CD4-positive, alpha-beta T cell treated with Interleukin-1 beta for 1 hour (primary cell): ENCODE measurements at places on chromosomes 3 and 15.

DNA sequence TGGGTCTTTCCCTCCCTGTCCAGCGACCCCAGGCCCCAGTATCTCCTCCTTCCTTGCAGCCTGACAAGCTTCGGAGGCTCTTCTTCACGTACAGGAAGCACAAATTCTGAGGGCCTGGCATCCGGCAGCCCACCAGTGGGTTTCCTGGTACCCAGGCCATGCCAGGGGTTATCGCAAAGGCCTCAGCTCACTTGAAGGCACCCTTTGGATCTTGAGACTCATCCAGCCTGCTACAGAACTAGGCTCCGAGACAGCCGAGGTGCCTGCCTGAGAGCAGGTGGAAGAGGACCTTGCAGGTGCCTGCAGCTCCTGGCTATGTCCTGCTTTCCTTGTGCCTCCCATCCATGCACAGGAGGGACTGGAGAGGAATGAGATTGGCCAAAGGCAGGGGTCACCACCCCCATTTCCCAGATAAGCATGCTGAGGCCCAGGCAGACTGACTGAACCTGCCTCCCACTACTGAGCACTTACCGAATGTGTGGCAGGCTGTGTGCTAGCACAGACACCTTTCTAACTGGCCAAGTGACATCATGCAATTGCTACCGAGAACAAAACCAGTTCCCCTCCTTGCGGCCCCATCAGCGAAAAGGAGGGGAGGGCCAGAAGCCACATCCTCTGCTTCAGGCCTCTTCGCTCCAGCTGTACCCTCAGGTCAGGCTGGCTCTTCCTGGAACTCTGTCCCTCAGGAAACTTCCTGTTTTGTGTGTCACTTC lies 11.2 kb downstream of the SH2D7 start:
- peak; percentile 50 for DNase-seq

GRCh38 chr3:5144316-5144994 lies 22.4 kb downstream of the ARL8B start:
- DNase-seq, result no peak

- DNase-seq, result no peak
Observed at GRCh38 chr3:11969986-11970385, 34.2 kb upstream of the SYN2 start.

DNA sequence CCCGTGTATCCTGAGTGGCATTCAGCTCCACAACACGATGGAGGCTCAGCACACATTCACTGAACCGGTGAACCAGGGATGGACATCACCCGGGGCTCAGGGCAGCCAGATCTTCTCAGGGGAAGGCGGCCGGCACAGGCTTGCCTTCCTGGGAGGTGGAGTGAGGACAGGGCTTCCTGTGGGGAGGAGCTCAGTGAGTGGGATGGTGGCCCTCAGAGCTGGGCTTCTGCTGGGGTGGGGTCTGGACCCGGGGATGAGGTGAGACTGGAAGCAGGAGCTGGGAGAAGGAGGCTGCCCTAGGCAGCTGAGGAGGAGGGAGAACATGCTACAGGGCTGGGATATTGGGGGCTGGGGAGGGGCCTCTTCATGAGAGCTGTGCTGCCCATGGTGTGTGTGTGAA lies 58.5 kb upstream of the PRR23E start:
- DNase-seq, result no peak

GRCh38 chr3:98333989-98334606 lies 19.6 kb upstream of the OR5K4 start:
- no peak for DNase-seq

- DNase-seq, result no peak
Observed at GRCh38 chr3:131047582-131047981, 20.9 kb downstream of the NEK11 start.

DNA sequence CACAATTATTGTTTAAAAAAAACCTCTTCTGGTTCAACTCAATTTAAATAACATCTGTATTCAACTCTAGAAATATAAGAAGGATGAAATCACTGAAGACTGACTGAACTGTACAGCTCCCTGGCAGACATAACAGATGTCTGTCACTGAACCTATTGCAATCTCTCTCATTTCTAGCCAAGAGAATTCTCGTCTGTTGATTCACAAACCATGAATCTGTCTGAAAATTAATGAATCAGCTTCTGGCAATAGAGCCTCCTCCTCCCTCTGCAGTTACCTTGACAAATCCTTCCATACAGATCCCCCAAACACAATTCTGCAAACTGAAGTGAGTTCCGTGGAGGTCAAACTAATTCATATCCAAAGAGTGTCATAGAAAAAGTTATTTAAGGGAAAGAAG lies 561.4 kb downstream of the PYDC2 start:
- DNase-seq, result no peak

- no peak for DNase-seq
Observed at GRCh38 chr3:161264852-161265251, 43.7 kb downstream of the NMD3 start.

DNA sequence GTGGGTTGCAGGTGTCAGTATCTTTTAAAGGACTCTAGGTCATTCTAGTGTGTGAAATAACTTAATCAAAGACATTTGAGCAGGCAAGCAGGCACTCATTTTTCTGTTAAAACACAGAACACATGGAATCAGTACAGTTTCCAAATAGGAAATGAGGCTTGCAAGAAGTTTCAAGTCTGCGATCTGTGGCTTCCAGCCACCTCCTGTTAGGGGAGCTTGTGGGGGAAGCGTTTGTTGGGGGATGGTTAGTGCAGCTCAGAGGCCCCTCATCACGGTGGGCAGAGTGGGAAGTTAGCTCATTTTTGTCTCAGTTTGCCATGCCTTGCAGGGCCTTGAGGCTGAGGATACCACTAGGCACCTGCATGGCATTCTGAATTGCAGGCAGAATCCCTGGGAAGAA lies 59.9 kb downstream of the SLC6A11 start:
- DNase-seq, result no peak

DNA sequence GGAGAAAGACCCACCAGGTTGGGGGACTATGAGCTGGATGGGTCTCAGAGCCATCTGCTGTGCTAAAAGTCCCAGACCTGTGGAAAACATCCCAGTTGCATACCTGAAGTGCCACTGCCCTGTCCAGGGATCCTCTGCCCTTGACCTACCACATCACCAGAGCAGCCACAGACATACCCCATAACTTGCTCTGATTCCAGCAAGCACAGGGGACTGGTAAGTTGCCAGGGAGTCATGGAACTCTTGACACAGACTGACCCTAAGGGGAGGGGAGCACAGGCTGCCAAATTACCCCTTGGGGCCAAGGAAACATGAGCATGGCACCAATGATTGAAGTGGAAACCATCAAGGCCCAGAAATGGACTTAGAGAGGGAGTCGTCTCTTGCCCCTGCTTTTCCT lies 1335.1 kb upstream of the ALCAM start:
- no peak for DNase-seq

DNA sequence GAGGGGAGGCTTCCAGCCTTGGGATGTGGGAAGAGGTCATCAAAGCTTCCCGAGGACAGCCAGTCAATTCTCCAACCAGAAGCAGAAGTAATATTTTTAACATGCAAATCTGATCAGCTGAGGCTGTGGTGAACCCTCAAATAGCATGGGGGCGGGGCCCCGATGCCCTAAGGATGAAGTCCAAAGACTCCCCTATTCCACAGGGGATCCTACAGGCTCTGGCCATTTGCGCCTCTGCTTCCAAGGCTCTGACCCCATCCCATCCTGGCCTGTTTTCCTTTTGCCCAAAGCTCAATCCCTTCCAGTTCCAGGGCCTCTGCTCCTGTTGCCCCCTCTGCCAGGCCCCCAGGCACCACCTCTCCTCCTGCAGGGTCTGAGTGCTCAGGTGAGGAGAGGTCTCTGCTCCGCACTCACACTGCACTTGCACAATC lies 6.7 kb upstream of the CSK start:
- no peak for DNase-seq

GRCh38 chr15:49286649-49287404 lies 116.8 kb downstream of the GALK2 start:
- DNase-seq, result no peak

- DNase-seq, result no peak
Observed at GRCh38 chr3:195356151-195357086, 85.5 kb upstream of the XXYLT1 start.

DNA sequence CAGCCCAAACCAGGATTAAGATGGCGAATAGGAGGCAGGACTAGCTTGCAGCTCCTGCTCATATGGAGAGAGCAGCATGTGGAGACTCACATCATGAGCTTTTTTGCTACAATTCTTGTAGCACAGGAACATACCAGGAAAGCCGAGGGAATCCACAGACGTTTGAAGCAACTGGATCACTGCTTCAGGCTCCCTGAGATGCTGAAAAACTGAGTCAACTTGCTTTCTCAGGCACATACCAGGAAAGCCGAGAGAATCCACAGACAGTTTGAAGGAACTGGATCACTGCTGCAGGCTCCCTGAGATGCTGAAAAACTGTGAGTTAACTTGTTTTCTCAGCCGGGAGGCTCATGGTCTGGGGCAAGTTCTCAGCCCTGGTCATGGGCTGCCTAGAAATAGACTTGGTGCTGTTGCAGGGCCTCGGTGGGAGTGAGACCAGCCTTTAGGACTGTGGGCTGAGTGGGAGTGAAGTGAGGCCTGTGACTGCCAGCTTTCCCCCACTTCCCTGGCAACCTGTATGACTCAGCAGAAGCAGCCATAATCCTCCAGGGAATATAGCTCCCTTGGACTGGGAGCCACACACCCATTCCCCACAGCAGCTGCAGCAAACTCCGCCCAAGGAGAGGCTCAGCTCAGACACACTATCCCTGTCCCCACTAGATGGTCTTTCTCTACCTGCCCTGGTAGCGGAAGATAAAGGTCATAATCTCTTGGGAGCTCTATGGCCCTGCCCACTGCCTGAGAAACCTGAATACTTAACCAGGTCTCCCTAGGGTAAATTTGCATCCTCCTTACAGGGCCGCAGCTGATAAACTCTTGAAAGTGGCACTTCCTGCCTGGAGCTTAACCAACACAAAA lies 51.9 kb upstream of the PFN2 start:
- no peak for DNase-seq

DNA sequence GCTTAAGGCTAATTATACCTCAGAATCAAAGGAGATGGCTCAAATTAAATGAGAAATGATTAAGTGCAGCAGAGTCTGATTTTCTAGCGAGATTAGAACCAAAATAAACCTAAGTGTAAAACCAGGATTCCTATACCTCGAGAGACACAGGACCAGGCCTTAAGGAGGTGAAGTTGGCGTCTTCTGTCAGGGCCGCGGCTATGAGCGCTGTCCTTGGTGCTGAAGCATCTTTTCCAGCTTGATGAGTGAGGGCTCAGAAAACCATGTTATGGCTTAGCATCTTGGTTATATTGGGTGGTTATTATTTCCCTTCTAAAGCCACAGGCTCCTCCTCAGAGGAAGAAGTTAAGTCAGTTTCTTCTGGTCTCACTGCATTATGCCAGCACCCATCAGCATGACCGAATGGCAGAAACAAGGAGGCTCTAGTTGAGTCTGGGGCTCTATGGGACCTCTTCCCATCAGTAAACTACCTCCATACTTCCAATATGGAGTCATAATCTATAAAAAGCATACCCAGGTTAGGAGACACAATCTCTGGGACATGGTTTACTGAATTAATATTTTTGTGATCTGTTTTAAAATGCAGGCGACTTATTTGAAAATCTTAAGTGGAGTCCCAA lies 120.1 kb upstream of the NMNAT3 start:
- no peak for DNase-seq

GRCh38 chr3:128364291-128364690 lies 102.4 kb downstream of the DNAJB8 start:
- DNase-seq, result no peak

DNA sequence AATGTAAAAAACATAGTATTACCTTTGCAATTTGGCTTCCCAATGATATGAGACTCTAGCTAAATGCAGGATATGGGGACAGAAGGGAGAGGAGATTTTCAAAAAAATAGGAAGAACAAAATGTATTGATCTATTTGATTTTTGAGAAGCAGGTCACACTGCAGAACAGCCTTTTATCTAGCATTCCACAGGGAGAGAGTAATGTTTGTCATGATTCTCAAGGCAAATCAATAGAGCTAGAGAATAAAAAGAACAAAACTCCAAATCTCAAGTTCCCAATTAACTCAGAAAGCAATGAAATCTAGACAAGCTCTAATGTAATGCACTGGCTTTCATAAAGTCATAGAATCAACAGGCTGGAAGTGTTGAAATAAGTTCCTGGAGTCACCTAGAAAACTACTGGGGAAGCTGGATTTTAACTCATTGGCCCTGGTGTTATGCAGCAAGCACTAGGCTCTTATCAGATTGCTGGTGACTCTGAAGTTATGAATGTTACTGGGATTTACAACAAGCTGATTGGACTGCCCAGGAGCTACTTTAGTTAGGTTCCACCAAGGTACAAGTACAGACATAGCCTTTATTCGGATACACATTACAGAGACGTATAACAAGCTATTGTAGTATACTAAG lies 442.8 kb downstream of the FGF12 start:
- DNase-seq, result no peak

GRCh38 chr3:51704511-51704950 lies 2.3 kb upstream of the GRM2 start:
- no peak for DNase-seq

GRCh38 chr3:172343979-172344378 lies 104.3 kb downstream of the GHSR start:
- DNase-seq, result no peak

DNA sequence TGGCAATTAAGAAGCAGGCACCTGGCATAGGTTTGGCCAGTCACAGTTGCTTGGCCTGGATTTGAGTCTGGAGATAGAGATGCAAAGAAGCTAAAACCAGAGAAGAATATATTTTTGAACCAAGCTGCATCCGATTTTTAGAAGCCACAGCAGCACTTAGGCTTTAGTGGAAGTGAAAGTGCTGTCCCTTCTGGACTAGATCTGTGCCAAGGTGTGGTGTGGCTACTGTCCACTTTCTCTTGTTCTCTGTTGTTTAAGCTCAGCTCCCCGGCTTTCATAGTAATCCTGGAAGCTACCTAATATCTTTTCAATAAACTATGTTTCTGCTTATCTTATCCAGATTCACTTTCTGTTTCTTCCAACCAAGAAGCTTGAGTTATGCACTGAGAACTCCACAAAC lies 183.4 kb upstream of the THRB start:
- DNase-seq, result no peak

DNA sequence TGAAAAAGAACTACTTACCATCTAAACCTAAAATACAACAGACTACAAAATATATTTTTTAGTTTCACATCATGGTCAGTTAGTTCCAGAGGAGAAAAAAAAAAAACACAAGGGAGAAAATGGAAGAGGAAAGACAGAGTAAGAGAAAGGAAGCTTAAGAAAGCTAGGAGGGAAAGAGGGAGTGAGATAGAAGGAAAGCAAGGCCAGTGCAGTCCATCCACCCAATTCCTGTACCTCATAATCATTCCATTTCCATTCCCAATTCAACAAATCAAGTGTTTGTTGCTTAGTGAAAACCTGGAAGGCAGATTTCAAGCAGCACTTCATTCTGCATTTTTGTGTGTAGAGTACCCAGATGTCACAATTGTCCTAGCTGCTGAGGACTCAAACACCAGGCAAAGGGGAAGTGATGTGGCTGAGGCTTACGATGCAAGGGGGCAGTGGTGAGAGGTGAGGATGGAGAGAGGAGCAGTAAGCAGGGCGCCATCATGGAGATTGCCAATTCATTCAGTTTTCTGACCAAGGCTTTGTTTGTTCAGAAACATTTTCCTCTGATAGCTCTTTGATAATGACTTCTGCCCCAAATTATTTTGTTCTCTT lies 83.6 kb upstream of the GSK3B start:
- DNase-seq, result no peak

GRCh38 chr15:98751767-98752166 lies 103.4 kb downstream of the IGF1R start:
- no peak for DNase-seq

- DNase-seq, result no peak
Observed at GRCh38 chr3:132900481-132900880, 137.7 kb upstream of the TMEM108 start.

GRCh38 chr3:184474897-184475296 lies 86.7 kb upstream of the EPHB3 start:
- no peak for DNase-seq
